ENCODE measurements at places on chromosomes 11 and 22.
A peak's percentile ranks its signal among the peaks of the same experiment; 100 is the strongest.

GRCh38 chr11:82980292-82980691 is 78.8 kb downstream of the DDIAS start:
- DNase-seq = no peak

DNA sequence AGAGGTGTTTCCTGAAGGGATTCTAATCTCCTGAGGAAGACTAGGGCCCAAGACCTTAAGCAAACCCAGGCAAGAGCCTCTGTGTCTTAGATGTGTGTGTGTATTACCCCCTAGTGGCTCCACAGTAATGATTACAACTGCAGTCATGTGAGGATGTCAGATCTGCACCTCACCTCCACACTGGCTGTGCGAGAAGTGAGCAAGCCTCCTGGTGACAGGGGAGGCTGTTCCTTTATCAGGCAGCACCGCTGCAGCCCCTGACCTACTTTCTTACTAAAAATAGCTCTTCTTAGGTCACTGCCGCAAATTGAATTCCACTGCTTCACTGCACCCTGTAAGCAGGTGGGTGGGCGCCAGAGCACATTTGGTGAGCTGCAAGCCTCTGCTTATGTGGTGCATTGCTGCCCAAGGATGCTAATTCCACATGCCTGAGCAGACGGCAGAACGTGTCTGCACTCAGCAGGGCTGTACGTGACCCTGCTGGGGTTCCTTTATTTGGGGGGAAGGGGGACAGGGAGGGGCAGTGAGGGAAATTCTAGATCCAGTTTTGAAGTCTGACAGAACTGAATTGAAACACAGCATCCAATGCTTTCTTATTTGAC is 112.4 kb downstream of the KCNC1 start:
- DNase-seq = no peak

DNA sequence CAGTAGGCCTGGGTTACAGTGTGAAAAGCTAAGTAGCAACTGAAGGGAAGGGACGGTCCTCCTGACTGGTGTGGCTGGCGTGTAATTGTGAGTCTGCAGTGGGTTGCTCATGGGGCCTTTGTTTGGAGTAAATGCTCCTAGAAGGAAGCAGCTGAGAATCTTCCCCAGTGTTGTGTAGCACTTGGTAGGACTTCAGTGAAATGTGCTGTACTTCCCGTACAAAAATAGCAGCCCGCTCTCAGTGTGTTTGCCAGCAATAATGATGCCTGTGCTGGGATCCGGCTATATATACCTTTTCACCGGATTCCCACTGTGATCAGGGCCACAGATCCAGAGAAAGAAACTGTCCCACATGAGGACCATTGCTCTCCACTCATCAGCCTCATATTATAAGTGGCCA is 175.7 kb upstream of the NTM start:
- no peak for DNase-seq

DNA sequence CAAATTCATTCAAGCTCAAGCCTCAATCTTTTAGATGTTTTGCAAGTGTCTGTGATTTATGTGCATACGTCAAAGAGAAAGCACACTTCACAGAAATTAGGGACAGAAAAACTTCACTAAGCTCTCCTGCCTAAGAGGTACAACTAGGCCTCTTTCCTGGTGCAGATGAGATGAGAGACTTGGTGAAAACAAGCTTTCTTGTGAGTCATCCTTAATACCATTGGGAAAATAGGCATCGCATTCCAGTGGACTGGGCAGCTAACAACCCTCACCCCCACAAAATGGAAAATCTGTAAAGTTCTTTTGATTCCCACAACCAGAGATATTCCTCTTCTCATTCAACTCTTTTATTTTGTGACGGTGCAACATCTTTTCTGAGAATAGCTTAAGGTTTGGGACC is 1110.4 kb upstream of the CCDC90B start:
- no peak for DNase-seq

DNA sequence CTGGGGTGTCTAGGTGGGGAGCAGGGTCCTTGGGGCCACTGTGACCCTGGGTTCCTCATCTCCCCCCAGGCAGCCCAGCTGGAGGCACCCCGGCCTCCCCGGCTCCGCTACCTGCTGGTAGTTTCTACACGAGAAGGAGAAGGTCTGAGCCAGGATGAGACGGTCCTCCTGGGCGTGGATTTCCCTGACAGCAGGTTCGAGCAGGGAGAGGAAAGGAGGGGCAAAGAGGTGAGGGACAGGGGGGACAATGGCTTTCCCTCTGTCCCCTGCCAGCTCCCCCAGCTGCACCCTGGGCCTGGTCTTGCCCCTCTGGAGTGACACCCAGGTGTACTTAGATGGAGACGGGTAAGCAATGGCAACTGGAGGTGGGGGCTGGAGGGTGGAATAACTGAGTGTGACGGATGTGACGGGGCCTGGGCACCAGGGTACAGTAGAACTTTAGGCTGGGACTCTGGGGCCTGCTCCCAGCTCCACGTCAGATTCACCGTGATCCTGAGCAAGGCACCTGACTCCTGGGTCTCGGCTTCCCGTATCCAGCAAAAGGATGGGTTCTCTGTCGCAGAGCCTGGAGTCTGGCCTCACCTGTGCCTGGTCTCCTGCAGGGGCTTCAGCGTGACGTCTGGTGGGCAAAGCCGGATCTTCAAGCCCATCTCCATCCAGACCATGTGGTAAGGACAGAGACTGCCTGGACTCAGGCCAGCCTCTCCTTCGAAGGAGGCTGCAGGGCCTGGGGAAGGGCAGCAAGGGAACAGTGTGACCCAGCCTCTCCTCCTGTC is 3.6 kb downstream of the SSH3 start:
- no peak for DNase-seq

DNA sequence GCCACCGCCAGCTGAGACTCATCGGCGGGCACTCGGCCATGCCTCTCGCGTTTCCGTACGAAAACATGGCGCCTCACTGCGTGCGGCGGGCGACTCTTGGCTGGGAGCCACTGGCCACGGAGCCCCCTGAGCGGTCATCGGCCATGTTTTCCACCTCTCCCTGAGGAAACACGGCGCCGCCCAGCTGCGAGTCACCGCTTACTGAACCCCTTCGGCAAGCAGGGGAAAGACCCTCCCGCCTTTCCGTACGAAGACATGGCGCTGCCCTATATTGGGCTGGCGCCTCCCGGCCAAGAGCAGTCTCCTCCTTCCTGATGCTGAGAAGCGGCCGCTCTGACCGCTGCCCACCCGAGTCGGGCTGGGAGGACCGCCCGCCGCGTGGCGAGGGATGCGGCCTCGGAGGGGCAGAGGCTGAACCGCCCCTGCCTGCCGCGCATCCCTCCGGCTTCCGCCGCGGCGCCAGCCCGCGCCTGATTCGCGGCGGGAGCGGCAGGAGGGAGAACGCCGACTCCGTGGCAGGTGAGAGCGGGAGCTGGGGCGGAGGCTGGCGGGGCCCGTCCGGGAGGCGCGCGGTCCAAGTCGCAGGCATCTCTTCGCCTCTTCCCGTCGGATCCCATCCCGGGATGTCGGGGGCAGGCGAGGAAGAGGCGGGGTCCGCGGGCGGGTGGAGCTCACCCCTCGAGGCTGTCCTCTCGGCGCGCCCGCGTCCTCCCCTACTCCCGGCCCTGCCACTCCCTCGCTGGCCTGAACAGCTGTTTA is at the start of gene TCP11L1:
TCP11L1 (plus strand) TSS at position 299 of the 759 bp plus-strand sequence. CDS start 4,202 bp downstream, outside the sequence.
- DNase-seq = peak; percentile 81

DNA sequence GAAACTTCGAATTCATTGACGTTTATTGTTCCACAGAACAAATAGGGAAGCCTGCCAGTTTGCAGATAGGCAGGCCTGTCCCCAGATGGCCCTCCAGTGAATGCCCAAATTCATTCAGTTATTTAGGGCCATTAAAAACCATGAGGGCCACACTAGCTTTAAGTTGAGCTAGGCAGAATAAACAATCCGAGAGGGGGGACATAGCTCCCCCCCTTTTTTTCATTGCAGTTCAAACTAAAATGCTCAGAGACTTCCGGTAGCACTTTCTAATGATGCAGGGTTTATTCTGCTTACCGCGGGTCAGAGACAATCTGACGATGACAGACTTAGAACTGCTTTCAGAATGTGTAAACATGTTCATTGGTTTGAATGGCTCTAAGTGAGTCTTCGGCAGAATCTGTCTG is 72.0 kb downstream of the ZBTB16 start:
- no peak for DNase-seq

- no peak for DNase-seq
Observed at GRCh38 chr11:69984457-69985261, 93.5 kb upstream of the ANO1 start.

DNA sequence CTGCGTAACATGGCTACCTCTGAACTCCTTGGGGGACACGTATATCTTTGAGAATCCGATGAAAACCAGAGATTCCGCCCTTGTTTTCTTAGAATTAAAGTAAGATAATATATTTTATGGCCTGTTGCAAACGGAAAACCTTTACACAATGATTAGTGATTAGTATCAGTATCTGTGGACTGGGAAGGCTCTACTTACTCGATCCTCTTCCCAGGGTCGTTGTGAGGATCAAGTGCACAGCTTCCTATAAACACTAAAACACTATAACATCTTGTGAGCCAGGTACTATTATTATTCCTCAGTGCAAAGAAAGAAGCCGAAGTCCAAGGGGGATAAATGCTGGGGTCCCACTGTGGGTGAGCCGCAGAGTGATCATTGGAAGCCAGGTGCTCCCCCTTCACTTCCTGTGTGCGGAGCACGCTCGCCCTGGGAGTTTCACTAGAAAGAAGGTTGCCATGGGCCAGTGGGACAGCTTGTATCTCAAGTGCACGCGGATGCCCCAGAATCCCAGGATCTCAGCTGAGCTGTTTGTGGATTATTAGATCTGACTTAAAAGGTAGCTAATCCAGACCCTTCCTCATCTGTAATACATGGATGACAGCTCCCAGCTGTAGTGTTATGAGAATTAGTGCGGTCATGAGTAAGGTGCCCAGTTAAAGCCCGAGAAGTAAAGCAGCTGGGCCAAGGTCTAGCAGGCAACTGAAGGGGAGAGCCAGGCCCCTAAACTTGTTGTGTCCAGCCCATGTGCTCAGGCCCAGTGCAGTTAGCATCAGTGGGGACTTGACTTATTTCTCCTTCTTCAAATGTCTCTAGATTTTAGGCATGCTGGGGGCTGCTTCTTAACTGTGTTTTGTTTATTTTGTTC is 839 bp downstream of the CBY1 start:
- DNase-seq = no peak

DNA sequence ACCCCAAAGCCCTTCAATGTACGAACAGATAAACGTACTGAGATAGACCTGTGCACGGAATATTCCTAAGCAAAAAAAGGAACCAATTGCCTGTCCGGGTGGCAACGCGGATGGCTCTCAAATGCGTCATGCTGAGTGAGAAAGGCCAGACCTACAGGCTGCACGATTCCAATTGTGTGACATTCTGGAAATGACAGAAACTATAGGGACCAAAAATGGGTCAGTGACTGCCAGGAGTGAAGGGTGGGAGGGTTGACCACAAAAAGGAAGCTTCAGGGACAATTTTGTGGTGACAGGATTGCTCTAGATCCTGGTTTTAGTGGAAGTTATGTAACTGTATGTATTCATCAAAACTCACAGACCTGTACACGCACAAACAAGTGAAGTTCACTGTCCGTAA is 24.0 kb upstream of the SYT8 start:
- no peak for DNase-seq

All from activated CD8-positive, alpha-beta memory T cell treated with anti-CD3 and anti-CD28 coated beads, Interleukin-2, amount 50 U/mL, for 4 hours (primary cell).